ENCODE measurements at places on chromosomes 3 and 15.

GRCh38 chr3:141647562-141647915, 90.6 kb upstream of the RNF7 start:
- DNase-seq: no peak

- DNase-seq: no peak
Observed at GRCh38 chr3:72340056-72340455, 508.2 kb downstream of the SHQ1 start.

DNA sequence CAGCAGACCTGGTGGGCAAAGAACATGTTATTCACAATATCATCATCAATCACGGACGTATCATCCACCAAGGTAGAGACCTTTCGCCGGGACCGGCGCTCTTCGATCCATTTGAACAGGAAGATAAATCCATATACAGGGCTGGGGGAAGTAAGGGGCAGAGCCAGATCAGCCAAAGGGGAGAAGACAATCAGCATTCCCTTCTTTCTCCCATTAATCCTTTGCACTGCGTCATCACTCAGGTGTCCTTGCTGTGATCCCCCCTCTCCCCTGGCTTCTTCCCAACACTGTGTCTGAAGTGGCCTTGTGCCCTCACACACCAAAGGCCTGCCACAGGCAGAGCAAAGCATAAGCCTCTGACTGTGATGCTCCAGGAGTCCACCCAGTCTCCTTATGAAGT, 36.4 kb downstream of the SEMA3G start:
- DNase-seq: no peak

GRCh38 chr3:190608850-190609589, 95.1 kb downstream of the IL1RAP start:
- DNase-seq: no peak

DNA sequence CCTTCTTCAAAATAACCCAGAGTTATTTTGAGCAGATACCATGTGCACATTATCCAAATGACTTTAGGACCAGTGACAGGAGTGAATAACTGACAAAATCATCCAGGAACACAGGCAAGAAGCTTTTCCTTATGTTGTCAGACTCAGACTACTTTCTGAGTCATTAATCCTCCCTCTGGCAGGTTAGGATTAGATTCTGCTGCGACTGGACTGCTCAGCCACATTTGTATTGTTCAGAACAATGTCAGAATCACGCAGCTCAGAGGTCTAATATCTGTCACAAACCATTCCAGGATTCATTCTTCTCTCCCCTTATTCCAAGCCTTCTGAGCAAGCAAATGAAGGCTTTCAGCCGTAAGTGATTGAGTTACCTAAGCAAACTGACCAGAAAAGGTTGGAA, 34.8 kb upstream of the FAM174B start:
- no peak for DNase-seq

GRCh38 chr15:75649848-75650247, 2.1 kb downstream of the SNX33 start:
- DNase-seq: no peak

GRCh38 chr3:183879243-183879642, 5.4 kb downstream of the PARL start:
- no peak for DNase-seq

- DNase-seq: no peak
Observed at GRCh38 chr3:52524258-52524751, 9.4 kb downstream of the NT5DC2 start.

DNA sequence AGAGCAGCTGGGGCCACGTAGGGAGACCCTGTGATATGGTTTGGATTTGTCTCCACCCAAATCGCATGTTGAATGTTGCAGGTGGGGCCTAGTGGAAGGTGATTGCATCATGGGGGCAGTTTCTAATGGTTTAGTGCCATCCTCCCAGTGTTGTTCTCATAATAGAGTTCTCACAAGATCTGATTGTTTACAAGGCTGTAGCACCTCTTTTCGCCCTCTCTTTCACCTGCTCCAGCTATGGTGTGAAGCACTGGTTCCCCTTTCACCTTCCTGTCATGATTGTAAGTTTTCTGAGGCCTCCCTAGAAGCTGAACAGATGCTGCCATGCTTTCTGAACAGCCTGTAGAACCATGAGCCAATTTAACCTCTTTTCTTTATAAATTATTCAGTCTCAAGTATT, 198.9 kb upstream of the CBLB start:
- DNase-seq: no peak

DNA sequence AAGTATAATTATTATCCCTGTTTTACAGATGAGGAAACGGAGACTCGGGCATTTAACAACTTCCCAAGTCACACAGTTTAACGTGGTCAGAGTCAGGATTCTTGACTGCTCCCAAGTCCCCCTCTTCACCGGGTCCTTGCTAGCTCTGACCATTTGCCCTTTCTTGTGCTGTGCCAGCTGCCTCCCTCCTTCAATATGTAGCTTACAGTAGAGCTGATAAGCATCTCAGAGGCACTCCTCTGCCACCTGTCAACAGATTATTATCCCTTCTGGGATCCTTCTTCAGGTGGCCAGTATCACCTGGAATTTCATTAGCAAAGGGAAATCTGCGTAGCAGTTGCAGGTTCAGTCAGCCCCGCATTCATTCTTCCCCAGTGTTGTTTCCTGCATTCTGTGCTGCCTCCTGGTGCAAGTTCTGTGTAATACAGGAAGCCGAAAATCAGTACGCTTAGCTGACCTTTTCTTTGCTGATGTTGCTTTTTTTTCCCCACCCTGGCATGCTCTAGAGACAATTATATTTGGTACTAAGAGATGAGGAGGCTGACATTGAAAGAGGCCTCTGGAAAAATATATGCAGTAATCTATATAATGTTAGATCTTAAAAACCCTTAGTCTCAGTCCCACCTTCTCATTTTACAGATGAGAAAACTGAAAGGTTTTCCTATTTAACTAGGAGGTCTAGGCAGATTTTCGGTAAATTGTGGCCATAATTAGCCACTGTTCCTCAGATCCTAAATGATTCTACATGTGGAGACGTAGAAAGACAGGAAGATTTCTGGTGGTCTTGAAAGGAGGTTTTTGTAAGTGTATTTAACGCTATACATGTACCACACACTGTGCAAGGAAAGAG, 24.8 kb downstream of the TMOD2 start:
- DNase-seq: no peak

DNA sequence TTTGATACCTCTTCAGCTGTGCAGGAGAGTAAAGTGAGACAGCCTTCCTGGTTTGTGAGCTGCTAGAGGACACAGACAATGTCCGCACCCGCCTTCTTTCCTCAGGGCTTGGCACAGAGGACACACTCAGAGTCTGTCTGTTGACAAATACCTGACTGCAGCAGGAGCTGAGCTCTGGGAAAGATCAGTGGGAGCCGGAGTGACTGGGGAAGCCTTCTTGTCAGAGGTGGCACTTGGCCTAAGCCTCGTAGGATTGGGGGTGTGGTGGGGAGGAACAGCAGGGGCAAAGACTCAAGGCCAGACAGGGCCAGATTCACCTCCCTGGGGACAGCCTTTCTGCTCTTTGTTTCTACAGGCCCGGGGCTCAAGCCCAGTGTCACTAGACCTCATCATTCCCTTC, 3.3 kb upstream of the IL17RC start:
- no peak for DNase-seq

DNA sequence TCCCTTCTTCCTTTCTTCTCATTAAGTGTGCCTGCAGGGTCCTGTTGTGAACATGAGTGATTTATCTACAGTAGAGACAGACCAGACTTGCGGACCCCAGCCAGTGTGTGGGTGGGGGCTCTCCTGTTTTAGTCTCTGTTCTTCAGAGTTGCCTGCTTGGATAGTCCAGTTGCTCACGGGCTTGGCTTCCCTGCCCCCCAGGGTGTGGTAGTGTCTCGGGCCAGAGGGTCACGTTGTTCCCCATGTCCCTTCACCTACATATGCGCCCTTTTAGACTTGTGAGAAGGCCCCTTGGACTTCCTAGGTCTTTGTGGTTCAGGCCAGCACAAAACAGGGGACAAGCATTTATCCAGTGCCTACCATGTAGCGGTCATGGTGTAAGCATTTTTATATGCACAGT, 85.8 kb downstream of the AAGAB start:
- DNase-seq: no peak

- no peak for DNase-seq
Observed at GRCh38 chr3:141828890-141829289, 47.6 kb upstream of the ATP1B3 start.

DNA sequence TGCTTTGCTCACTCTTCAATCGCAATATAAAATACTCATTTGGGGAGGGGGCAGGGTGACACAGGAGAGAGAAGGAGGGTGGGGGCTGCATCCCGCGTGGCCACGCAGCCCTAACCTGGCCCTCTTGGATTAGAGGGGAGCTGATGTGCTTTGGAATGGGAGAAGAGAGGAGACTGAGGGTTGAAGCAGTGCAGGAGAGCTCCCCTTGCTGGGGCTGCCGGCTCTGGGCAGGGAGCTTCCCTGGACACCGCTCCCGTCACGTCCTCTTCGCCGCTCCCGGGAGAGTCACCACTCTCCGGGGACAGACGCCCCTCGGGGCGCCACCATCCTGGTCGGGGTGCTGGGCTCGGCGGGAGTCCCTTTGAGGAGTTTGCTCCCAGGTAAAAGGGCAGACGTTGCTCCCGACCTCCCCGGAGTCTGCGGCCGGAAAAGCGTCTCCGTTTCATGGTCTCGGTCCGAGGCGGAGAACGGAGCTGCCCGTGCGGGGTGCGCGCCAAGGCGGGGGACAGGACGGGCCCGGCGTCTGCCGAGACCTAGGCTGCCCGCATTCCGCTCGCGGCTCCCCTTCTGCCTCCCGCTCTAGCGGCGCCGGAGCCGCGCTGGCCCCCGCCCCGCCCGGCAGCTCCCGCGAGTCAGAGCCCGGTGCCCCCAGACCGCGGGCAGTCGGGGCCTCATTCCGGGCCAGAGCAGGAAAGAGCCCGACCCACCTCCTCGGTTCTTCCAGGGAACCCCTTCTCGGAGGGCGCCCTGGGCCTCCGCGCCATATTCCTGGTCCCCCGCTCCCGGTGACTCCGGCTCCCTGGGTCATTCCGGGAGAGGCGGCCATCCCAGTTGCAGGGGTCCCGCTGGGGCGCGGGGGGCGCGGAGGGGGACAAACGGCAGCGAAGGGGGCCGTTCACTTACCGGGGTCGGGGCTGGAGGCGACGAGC, 603 bp downstream of the SLC7A14 start:
- DNase-seq: no peak

DNA sequence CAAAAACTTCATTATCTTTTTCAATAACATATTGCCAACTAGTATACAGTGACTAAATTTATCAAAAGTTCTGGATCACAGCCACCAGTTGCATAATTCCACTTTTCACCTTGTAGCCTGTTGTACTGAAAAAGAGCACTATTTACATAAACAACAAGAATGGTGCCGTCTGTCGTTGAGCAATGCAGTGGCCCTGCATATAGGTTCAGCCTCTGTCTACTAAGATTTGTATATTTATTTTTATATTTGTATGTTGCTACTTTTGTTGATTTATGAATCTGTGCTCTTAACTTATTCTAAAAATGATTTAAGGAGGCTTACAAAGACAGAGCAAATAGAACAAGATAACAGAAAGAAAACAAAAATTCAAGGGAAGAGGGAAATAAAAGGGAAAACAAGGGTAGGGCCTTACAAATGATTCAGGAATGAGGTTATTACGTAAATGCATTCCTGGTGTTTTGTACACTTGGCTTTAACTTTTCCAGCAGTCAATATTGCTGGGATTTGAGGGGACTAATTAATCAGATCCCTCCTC, 257.6 kb upstream of the STT3B start:
- DNase-seq: no peak

- DNase-seq: no peak
Observed at GRCh38 chr3:129132097-129132866, 10.7 kb upstream of the RAB43 start.

DNA sequence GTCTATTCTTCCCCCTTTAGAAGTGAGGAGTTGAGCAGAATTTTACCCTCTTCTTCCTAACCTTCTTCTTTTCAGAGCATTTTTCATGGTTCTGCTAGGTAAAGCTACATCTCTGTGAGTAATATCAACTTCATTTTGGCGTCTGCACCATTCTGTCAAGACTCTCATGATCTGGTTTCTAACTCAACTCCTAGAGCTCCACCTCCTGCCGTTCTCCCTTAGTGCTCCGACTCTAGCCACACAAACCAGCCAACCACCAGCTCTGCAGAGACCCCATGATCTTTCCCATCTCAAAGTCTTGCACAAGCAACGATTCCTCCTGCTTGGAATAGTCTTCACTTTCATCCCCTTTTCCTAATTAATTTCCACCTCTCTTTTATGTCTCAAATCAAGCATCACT, 193.9 kb upstream of the TMC3 start:
- no peak for DNase-seq

DNA sequence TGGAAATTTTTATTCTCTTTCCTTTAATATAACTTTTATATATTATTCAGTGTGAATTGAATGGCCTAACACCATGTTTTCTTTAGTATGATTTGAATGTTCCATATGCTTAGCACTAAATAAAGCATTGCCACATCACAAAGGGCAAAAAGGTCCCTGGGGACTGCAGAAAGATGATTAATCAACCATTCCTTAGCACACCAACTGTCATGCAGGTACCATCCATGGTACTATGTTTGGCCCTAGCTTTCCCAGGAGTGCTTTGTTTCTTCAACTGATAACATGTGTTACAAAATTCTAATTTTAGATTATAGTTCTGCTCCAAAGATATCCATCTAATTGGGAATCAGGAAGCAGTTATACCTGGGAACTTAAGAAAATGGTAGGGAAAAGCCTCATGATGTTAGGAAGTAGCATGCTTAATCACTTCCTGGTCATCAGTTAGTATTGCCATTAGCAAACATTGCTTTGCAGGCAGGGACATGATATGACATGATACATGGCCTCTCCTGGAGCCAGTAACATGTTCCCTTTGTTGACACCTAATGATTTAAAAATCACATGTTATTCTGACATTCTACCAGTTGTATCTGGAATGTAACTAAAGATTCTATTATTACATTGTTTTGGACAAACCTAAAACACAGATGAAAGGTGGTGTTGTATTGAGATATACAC, 712.6 kb upstream of the GBE1 start:
- no peak for DNase-seq

- DNase-seq: no peak
Observed at GRCh38 chr3:550471-550870, 353.9 kb downstream of the CHL1 start.

- peak; percentile 48 for DNase-seq
Observed at GRCh38 chr3:112303764-112304325, 9.8 kb upstream of the SLC9C1 start.

- no peak for DNase-seq
Observed at GRCh38 chr15:26115229-26115943, 252.3 kb upstream of the ATP10A start.

DNA sequence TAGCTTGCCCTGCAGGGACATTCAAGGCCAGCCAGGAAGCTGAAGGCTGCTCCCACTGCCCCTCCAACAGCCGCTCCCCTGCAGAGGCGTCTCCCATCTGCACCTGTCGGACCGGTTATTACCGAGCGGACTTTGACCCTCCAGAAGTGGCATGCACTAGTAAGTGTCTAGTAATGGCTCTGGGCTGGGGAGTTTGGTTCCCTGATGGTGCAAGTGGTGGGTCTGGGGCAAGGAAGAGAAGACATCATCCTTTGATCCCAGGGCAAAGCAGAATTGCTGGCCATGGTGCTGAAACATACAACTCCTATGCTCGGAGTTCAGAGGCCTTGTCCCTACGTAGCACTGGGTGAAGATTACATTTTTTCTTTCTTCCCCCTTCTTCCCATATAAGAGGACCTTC, 311.4 kb downstream of the EPHB1 start:
- DNase-seq: no peak

- DNase-seq: no peak
Observed at GRCh38 chr15:87732976-87733375, 523.6 kb downstream of the NTRK3 start.

GRCh38 chr3:71901645-71902044, 116.7 kb upstream of the PROK2 start:
- no peak for DNase-seq

GRCh38 chr15:28079313-28079969, 19.7 kb downstream of the OCA2 start:
- no peak for DNase-seq

- DNase-seq: no peak
Observed at GRCh38 chr3:13718436-13718835, 161.4 kb downstream of the WNT7A start.

Data from left renal pelvis (tissue), 4 donors.